ENCODE measurements at places on chromosomes 11 and 22.

GRCh38 chr22:35712672-35713071, 5.0 kb upstream of the APOL5 start:
- no peak for DNase-seq

DNA sequence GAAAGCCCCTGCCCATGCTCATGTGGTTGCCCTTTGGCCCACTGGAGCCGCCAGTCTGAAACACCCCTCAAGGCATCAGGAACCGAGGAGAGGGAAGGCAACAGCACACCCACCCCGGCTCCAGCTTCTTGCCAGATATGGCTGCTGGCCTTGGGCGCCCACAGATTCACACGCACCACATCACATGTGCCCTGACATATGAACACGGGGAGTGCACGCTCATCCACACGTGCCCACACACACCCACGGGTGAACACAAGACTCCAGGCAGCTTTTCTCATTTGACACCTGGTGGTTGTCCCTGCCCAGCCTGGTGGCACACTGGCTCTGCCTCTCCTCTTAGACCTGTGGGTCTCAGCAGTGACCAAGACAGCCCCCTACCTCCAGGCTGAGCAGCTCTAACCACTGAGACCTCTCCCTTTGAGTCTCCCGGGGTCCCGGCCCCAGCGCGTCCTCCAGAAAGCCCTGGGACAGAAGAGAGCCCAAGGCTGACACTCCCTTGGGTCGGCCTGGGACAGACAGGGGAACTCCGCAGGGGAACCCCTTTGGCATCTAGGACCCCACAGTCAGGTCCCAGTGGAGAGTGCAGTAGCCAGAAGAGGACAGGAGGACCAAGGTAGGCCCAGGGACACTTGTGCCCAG, 2.7 kb upstream of the MAPK12 start:
- DNase-seq: no peak

- no peak for DNase-seq
Measured at GRCh38 chr11:126485021-126485792, 129.7 kb downstream of the ST3GAL4 start.

- DNase-seq: no peak
Measured at GRCh38 chr11:67641338-67642172, 2.0 kb upstream of the TBX10 start.

DNA sequence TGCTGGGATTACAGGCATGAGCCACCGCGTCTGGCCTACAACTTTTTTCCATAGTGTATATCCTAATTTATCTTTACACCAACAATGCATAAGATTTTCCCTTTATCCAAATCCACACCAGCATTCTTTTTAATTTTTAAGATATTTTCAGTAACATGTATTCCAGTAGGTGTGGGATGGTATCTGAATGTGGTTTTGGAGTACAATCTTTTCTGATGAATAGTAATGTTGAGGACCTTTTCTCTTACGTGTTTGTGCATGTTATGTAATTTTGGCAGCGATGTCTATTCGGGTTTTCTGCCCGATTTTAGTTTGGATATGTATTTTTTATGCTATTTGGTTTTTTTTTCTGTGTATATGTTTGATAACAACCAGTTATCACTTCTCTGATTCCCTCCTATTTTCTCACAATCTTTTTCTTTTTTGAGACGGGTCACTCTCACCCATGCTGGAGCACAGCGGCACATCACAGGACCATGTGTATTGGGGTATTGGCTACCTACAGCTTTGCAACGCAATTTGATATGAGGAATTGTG, 114.6 kb upstream of the GRK3 start:
- no peak for DNase-seq

DNA sequence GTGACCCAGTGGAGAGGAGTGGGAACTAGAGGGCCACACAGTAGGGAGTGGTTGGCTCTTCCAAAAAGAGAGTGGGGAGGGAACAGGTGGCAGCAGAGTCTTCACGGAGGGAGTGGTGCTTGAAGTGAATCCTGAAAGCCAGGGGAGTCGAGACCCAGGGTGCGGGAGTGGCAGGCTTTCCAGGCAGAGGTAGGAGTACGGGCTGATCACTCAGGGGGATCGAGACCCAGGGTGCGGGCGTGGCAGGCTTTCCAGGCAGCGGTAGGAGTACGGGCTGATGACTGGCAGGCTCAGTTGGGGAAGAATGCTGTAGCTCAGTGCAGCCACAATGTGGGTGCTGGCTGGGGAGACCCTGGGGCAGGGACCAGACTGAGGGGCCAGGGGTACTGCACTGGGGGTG, 148.2 kb downstream of the TBC1D22A start:
- no peak for DNase-seq

- DNase-seq: peak; percentile 83
Measured at GRCh38 chr11:45928535-45929215, 6.2 kb downstream of the LARGE2 start.

GRCh38 chr11:100777103-100777502, 90.0 kb downstream of the ARHGAP42 start:
- no peak for DNase-seq

DNA sequence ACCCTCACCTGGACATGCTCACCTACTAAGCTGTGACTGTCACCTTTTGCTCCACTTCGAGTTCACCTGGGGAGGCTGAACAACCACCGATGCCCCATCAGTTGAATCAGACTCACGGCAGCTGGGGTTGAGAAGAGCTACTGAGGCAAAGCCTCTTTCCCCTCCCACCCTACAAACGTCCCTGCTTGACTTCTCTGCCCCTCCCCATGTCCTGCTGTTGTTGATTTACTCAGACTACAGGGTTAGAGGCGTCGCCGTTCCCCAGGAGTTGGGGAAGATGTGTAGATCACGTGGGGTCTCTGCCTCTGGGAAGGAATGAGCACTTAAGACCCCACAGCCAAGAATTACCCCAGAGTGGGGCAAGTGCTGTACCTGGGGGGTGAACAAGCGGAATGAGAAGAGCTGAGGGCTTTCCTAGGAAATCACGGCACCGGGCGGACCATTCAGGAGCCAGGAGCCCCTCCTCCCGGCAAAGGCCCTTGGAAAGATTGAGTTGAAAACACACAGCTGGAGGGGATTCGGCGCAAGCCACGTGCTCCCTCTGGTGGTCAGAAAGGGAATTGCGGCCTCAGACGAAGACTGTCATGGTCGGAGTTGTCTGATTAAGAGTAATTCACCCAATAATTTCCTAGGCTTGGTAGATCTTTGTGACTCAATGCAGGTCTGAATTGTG, 7.0 kb downstream of the FXYD2 start:
- DNase-seq: peak; percentile 95

- DNase-seq: no peak
Measured at GRCh38 chr11:12148466-12148865, 38.1 kb downstream of the MICAL2 start.

DNA sequence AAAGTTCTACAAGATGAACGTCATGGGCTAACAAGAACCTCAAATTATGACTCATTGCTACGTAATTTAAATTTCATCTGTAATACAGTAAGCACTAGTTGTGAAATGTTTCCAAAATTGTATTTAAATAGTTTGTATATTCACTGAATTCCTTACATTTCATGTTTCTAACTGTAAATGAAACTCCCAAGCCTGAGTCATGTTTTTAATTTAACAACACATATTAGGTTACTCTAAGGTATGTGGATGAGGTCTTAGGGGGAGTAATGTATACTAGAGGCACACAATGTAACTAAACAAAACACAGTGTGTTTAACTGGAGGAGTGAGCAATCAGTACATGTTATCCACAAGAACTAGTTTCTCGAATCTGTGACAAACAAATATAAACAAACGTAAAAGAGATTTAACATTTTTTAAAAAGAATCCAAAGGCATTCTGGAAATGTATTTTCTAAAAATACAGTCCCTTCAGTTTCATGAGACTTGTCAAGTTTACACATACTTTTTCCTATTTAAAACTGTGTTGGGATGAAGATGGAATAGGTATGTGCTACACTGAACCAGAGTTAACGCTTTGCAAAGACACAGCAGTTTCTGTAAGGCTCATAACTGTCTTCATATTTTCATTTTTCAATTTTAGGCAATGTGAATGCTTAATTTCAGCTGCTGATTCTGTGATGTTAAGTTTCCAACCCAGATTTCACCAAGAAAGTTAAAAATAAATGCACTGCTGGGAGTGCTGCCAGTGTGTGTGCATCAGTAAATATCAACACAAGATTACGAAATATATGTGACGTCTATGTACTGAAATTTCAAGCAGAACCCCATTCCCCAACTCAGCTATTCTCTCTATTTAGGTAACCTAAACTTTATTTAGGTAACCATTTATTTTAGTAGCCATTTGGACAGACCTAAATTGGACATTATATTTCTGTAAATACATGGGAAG, 52.6 kb downstream of the PITPNB start:
- DNase-seq: no peak

Measured in ELF-1 (cell line).